Femur (tissue), 1 donor: ENCODE measurements at places on chromosomes 2 and 18.

DNA sequence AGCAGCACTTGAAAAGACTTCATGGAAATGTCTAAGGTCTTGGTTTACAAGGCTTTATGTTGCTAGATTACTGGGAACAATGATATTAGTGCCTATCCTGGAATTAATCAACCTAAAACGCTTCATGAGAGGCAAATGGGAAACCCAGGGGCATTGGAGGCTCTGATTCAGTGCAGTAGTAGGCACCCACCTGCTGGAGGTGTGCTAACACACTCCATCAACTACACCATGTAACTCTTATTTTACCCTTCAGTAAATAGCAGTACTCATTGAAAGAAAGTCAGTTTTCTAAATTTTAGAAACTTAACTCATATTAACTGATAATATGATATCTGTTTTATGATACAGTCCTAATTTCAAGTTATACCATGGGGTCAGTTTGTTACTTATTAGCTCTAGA is 17.4 kb upstream of the HNRNPA3 start:
- no peak for DNase-seq

GRCh38 chr2:136118819-136119716 is 1.1 kb upstream of the CXCR4 start:
- DNase-seq, result peak; percentile 57

GRCh38 chr2:9842487-9843228 is 616 bp upstream of the TAF1B start:
- peak; percentile 24 for DNase-seq

GRCh38 chr2:60413069-60413813 is 140.2 kb downstream of the BCL11A start:
- no peak for DNase-seq

DNA sequence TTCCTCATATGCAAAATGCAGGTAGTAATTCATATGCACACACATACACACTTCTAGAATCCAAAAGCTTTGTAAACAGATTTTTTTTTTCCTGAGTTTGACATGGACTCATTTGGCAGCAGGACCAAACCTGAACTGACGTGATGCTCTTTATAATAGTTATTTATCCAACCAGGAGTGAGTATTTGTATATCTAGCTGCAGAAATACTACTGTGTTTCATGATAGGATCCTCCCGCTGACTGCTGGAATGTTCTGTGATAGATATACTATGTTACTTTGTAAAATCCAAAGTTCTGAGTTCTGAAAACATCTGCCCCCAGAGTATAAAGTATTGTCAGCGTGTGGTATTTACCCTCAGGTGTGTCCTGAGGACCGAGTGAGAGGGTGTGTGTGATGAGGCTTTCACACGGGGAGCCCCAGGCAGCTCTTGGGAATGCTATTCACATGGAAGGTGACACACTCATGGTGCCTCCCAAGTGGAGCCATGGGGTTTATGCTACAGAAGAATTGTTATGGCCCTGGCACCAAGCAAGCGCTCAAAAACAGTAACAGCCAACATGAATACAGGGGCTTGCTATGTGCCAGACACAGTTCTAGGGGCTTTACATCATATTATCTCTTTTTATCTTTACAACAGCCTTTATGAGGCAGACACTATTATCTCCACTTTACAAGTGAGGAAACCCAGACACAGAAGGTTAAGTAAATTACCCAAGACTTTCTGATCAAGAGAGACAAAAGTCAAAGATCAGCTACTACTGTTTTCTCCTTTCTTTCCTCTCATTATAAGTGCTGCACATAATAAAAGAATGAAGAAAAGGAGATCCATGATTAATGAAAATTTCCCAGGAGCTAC is 16.7 kb upstream of the TXNDC2 start:
- DNase-seq, result no peak

GRCh38 chr2:158509928-158510797 is 53.4 kb downstream of the PKP4 start:
- no peak for DNase-seq

DNA sequence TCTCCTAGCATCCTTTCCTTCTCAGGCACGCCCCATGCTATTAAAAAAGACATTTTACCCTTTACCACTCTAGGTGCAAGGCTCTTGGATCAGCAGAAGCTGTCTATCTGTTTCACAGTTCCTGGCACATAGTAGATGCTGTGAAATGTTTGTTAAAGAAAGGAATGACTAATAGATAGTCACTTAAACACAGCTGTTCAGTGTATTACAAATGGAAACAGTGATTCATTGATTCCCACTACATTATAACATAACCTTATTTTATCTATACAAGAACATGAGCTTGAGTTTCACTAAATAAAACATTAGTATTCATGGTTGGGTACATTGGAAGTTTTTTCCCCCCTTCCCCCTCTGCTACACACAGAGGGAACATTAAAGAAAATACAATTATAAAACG is 142.1 kb downstream of the ASXL3 start:
- no peak for DNase-seq

DNA sequence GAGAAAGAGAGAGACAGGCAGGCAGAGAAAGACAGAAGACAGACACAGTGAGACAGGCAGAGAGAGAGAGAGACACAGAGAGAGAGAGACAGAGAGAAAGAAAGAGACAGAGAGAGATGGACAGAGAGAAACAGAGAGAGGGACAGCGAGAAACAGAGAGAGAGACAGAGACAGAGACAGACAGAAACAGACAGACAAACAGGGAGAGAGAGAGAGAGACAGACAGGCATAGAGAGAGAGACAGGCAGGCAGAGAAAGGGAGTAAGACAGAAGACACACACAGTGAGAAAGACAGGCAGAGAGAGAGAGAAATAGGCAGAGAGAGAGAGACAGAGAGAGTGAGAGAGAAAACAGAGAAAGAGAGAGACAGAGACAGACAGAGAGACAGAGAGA is 105.3 kb upstream of the ANKRD30BL start:
- DNase-seq, result no peak

DNA sequence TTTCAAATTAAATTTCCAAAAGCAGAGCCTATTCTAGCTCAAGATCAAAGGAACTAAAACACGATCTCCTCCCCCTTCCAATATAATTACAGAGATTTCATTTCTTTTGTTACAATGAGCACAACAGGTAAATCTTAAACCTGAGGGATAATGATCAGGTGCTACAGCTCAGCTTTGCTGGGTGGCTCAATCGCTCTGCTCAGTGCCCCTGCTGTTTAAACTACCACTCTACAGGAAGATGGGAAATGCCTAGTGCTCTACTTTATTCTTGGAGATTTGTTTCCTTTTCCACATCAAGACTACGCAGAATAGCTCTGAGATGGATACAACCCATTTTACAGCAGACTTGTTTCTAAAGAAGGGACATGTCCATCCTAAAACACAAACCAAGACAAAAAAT is 162.3 kb downstream of the TCF4 start:
- no peak for DNase-seq

DNA sequence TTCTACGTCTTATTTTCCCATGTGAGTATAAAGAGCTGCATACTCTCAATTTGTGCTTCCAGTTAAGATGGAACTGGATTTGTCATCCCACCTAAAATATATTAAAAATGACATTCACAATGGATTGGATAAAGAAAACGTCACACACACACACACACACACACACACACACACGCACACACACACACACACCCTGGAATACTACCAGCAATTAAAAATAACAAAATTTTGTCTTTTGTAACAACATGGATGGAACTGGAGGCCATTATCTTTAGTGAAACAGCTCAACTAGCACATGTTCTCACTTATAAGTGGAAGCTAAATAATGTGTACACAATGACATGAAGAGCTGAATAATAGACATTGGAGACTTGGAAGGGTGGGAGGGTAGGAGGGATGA is 3.8 kb upstream of the QPCT start:
- no peak for DNase-seq

GRCh38 chr18:33034212-33034611 is 261.4 kb upstream of the KLHL14 start:
- no peak for DNase-seq

GRCh38 chr2:102139851-102140250 is 2.7 kb upstream of the IL1R1 start:
- DNase-seq, result no peak

DNA sequence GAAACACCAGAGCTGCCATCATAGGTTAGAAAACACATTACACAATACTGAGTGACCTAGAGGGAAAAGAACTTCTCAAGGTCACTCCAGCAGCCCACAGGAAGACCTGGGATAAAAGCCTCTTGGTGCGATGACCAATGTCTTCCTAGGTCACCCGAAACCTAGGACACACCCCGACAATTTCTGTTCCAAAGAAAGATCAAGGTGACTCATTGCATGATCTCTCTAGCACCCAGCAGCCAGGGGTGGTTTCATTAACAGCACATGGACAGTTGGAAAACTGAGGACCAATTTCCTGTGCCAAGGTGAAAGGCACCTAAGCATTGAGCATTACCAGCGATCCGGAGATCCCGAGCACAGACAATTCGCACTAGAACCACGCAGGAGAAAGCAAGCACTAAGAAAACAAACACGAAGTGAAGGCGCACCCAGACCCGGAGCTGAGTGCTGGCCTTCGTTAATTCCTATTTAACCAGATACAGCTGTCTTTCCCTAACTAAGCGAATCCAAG is 1.5 kb downstream of the CACNB4 start:
- DNase-seq, result peak; percentile 28

DNA sequence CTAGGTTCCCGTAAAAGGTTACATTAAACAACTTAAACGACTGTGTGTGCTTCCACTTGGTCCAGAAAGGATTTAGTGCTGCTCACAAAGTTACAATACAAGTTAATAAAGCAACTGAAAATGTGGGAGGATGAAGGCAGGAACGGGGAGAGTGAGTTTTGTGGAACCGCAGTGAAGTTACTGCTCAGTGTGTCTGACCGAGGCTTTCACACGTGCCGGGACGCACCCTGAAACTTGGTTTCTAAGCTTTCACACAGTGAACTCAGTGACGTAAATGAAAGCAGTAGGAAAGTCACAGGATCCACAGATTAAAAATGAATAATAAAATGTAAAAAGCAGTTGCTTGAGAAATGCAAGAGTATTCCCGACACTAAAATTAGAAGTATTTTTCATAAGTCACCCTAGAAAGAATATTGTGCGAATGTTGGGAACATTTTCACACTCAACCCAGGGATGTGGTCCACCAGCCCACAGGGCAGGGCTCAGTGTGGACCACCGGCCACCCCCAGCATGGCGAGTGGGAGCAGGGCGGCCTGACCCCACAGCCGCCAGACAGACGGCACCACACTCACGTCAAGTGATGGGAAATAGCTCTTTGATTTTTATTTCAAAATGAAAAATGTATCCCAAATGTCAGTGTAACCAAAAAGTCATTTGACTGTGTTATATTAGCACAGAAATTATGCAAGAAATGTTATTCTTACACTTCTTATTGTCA is 32.6 kb upstream of the CHMP1B start:
- DNase-seq, result no peak

DNA sequence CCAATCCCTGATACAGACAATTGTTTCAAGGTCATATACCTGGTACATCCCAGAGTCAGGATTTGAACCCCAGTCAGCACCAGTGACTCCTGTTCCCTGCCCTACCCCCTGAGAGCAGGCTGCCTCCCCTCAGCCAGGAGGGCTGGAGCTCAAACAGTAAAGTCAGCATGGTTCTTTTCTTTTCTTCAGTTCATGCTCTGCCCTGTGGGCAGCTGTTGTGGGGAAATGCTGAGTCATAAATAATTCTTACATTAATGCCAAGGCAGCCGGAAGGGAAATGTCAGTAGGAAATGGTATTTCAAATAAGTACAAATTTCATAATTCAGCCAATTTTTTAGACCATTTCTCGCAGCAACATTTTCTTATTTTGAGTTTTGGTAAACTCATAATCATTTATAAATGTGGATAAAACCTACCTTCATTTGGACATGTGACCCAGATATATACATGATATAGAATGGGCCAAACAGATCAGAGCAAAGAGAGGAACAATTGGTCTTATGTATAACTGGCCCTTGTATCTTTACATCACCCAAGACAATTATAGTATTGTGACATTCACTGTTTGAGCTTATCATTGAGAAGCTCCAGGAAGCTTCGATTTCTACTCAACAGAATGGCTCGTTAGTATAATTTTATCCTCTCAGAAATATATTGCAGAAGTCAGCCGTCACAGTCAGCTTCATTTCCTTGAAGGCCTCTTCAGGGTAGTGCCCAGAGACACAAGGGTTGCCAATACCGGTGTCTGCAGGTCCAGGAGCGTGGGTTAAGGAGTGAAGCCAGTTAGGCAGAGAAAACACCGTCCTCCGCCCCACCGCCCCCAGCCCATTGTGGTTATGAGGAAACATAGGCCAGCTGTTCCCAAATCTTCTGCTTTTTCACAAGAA is 28.0 kb upstream of the SCYGR1 start:
- DNase-seq, result peak; percentile 49

- DNase-seq, result no peak
Observed at GRCh38 chr2:140804700-140805260, 1326.0 kb downstream of the LRP1B start.

DNA sequence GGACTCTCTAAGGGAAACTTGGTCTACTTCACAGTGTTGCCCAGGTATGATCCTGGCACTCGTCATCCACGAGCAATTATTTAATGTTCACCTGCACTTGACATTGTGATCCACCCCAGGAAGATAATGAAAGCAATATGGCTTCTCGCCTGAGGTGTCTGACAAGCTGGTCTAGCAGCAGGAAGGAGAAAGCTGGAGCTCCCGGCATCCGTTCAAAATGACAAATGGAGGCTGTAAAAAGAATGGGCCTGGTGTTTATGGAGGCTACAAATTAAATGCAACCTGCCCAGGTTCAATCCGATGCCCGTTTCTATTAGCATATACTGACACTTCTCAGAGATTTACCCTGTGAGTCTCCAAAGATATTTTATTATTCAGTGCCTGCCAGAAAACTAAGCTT is 317.6 kb downstream of the CTNNA2 start:
- DNase-seq, result no peak

DNA sequence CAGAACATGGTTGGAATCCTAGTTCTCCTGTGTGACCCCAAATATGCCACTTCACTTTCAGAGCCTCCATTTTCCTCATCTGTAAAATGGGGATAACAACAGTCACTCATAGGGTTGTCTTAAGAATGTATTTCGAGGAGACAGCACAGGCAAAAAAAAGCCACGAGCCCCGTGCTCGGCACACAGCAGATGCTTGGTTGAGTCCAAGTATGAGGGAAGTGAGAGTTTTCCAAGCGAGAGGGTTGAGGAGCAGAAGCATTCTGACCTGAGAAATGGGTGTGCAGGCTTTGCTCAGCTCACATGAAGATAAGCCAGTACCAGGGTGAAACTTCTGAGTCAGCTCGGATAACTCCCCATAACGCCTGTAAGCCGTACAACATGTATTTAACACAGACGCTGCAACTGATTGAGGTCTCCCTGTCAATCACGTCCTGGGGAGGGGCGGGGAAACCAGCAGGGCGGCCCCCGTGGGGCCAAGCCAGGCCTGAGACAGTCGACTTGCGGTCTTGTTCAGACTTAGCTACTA is 23.0 kb upstream of the ODC1 start:
- DNase-seq, result no peak
